ENCODE measurements at places on chromosomes 7 and 10.

GRCh38 chr10:27564880-27565279 lies 60.8 kb downstream of the RAB18 start:
- no peak for DNase-seq

- no peak for DNase-seq
Observed at GRCh38 chr7:13217768-13218167, 530.3 kb downstream of the ARL4A start.

DNA sequence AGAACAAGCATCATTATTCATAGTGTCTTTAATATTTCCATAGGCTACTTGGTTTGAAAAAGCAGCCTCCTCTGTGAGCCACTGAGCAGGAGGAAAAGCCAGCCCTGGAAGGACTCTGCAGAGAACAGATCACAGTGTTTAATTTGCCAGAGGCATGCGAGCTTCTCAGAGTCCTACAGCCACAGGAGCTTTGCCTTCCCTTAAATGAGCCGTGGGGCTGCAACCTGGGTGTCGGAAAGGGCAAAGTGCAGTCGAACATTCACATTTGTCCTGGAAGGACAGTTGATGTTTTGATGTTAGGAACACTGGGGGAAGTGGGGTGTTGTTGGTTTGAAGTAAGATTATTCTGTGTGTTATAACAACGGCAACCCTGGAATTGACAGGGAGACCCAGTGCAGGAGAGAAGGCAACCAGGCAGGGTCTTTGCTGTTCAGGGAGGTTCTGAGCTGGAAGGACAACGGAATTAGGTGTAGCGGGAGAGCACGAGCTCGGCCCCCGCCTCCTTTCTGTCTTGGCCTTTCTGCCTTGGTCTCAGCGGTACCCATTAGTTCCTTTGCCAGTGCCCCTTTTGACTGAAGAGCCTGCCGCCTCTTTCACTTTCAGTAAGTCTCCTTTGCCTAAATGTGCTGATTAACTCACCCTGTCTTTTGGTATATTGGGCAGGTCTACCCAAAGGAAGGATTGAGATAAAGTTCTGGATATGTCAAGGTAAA lies 192.3 kb upstream of the PITRM1 start:
- DNase-seq: no peak

DNA sequence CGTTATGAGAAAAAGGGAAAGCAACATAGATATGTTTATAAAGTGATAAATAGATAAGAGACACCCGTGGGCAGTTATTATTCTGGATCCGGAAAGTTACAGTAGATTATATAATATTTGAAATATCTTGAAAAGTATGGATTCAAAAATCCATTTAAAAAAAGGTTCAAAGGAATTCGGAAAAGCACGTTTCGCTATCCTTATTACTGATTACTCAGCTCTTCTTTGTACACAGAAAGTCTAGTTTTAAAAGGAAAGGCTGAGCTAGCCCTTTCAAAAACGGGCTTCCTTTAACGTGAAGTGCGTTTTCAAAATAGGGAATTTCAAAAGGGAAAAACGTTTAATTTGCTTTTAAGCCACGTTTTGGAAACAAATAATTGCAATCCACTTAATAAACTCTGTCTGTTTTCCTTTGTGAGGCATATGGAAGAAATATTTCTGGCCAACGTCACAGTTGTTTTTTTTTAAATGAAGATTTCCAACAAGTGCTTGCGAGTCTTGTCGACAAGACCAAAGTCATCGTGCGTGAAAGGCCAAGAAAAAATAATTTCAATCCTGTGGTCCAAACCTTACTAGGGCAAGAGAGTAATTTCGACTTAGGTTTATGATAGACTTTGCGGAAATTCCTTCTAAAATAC lies 2.2 kb upstream of the SKIDA1 start:
- no peak for DNase-seq

DNA sequence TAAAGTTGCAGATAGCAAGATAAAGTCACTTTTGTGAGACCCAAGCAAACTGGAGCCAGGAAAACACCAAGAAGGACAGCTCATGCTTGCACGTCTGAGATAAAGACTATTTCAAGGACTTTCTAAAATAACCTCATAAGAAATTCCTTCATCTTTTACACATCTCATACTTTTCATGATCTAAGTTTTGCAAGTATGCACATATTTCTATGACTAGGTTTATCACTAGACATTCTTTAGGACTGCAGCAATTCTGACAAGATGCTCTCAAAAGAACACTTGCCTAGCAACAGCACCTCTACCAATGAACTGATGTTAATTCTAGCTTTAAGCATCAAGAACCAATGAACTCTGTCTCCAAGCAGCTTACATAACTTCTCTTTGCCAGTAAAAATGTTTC lies 457.6 kb downstream of the SEMA3D start:
- peak; percentile 32 for DNase-seq

- DNase-seq: no peak
Observed at GRCh38 chr7:134451656-134452055, 7.2 kb downstream of the AKR1B1 start.

DNA sequence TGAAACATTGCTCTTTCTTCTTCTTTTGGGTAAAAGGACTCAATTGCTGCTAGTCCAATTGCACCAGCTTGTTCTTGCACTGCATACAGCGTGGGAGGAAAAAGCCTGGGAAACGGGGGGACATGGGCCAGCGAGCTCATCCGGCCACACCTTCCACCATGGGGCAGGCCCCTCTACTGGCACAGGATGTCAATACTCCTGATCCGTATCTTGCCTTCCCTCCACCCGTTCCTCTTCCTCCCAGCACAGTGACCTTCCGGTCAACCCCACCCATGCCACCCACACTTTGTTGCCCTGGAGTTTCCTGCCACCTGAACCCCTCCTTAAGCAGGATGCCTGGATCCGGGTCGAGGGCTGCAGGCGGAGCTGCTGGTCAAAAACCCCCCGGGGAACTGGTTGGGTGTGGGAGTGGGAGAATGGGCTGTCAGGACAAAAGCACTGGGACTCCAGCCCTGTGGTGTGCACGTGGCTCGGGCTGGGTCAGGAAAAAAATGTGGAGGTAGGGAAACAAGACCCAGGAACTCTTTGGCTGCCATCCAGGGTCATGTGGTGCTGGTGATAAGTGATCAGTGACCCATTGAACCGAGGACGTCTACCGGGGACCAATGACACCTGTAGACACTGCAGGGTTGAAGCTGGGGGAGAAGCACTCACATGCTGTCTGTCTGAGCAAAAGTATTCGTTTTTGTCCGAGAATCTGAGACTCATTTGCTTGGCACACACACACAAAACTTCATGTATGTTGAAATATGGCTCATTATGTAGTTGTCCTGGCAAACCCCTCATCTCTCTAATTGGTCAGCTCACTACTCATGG lies 8.1 kb downstream of the IL2RA start:
- no peak for DNase-seq

DNA sequence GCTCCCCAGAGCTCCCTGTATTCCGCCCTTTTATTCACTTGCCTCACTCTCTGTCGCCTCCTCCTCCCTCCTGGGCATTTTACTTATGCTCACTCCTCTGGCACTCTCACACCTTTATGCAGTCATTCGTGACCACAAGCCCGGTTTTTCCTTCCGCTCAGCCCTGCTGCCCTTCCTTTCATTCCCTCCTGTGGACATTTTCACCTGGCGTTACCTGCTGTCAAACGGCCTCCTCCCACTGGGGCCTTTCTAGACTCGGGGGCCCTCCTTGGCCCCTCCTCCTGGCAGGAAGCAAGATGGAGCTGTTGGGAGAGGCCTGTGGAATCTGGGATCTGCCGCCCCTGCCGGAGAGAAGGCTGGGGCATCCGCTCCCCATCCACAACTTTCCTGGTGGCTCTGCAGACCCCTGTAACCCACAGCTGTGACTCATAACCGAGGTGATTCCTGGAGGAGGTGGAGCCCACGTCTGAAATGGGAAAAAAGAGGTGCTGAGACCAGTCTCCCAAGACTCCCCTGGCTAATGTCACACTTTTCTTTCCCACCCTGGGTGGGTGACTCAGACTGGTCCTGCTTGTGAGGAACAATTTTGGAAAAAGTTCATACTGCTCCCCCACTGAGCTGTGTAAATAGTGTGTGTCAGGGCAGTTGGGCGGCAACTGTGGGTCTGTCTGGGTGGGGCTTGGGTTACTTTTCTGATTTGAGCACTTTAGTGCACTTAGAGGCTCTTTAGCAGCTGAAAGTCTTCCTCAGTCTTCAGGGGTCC lies 1.2 kb downstream of the VCL start:
- DNase-seq: peak; percentile 77

DNA sequence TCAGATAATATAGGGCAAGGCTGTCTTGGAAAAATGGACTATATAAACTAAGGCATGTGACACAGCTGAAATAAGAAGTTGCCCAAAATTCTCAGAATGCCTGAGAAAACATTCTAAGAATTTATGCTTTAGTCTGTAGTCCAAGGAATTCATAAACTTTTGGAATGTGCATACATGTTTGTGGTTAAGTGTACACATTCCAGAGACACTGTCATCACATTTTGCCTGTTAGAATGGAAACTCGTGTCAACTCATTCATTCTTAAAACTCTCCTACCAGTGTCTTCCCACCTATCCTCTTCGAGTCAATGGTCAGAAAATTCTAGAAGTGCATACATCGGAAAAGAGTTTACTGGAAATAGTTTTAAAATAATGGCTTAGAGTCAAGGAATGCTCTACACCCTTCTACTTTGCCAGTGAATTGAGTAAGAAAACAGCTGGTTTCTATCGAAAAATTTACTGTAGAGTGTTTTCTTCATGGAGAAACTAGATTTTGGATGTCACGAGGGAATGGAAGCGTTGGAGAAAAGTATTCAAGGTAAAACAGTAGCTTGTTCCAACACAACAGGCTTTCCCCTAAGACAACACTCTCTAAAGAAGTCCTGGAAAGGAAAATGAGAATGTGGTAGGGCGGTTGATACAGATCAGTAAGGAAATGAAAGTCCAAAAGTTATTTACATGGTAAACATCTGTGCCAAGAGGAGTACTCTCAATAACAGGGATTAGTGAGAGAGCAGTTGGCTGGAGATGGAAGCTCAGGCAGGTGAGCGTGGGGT lies 1177.6 kb upstream of the C7orf33 start:
- DNase-seq: no peak

- DNase-seq: no peak
Observed at GRCh38 chr10:132493246-132493755, 44.3 kb upstream of the INPP5A start.

- no peak for DNase-seq
Observed at GRCh38 chr10:28845009-28845682, 167.8 kb downstream of the BAMBI start.

DNA sequence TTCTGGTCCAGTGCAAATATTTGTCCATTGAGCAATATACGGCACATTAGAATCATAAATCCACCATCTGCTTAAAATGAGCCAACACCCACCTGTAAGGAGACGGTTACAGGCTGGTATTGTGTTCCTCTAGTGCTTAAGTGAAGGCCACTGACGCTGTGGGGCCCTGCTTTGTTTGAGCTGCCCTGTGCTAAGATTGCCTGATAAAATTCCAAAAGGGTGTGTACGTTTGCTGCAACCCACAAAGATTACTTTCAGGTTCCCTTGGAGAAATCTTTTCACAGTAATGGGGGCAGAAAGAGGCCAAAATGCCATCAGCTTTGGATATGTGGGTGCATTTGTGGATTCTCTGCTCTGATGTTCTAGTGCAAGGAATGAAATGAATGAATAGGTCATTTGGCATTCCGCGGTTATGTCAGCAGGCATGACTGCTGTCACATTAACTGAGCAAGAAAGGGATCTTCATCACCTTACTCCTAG lies 34.4 kb downstream of the AGR3 start:
- DNase-seq: no peak

- no peak for DNase-seq
Observed at GRCh38 chr10:50385624-50386023, 134.3 kb upstream of the ASAH2 start.

- no peak for DNase-seq
Observed at GRCh38 chr10:48550977-48551376, 53.9 kb downstream of the ARHGAP22 start.

DNA sequence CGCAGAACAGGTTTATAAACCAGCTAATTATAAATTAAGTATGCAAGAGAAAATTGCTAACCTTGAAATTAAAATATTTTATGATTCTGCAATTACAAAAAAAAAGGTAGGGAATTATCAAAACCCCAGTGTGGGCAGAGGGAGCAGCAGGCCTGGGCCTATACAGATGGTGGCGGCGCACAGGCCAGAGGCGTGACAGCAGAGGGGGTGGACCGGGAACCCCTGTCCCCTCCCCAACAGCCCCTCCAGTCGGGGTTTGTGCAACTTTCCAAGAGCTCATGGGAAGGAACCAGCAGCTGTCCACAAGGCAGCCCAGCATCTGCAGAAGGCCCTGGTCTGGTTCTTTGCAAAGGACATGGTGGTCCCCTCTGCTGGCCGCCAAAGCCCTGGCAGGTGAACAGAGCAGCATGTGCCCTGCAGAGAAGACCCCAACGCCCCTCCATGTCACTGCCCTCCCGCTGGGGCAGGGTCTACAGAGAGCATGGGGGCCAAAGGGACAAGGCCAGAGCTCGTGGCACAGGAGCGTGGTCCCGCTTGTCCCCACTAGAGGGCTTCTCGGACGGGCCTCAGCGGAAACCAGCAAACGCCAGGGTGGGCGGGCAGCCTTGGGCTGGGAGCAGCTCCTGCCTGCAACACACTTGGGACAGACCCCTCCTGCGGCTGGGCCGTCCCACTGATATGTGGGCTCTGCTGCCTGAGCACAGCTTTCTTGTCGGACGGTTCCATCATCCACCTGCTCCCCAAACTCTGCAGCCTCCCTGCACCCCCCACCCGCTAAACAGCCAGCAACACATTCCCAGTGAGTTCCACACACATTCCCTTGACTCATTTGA lies 75.1 kb downstream of the EBF3 start:
- DNase-seq: no peak

GRCh38 chr7:41568135-41568534 lies 134.8 kb downstream of the INHBA start:
- no peak for DNase-seq

GRCh38 chr7:133511708-133512107 lies 258.8 kb downstream of the EXOC4 start:
- no peak for DNase-seq

DNA sequence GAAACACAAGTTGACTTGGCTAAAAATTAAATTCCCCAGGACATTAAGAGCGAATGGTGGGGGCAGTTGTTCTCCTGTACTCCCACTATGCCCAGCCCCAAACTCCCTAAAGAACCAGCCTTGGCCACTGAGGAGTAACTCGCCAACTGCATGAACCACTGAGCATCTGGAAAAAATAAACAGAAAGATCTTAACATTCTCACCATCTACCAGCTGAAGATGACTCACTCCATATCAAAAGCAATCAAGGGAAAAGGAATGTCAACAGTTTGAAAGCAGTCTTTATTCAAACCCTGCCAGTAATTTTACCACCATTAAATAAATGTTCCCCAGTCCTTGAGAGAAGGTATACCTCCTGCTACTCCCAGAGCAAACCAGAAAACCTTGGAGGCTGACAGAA lies 45.4 kb downstream of the CTTNBP2 start:
- DNase-seq: peak; percentile 48

GRCh38 chr7:78967046-78967445 lies 486.4 kb downstream of the MAGI2 start:
- DNase-seq: no peak

- no peak for DNase-seq
Observed at GRCh38 chr7:44698046-44698580, 50.5 kb upstream of the ZMIZ2 start.

GRCh38 chr10:9253121-9253520 lies 1198.6 kb downstream of the GATA3 start:
- peak; percentile 5 for DNase-seq

Data from HS-5 (cell line).